ENCODE measurements at places on chromosomes 3 and 15.

DNA sequence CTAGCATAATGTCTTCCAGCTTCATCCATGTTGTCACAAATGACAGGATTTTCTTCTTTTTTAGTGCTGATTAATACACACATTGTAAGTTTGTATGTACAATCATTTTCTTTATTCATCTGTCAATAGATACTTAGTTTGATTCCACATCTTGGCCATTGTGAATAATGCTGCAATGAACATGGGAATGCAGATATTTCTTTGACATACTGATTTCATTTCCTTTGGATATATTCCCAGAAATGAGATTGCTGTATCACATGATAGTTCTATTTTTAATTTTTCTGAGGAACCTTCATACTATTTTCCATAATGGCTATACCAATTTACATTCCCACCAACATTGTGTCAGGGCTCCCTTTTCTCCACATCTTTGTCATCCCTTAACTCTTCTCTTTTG lies 117.9 kb downstream of the MEIS2 start:
- no peak for DNase-seq

DNA sequence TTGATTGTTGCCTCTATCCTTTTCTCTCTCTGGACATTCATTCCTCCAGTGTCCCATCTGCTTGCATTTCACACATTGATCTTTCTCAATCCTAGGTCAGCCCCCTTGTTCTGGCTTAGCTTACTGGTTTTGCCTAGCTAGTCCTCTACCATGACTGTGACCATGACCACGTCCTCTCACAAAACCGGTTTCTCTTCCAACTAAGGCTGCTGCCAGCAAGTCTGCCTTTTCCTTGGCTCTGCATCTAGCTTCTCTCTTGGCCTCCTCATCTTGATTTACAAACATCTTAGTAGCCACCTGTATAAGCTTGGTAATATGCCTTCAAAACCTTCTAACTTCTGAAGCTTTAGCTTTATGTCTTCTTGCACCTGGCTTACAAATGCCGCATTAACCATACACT lies 167.2 kb downstream of the STXBP5L start:
- no peak for DNase-seq

- no peak for DNase-seq
These were observed 93.2 kb downstream of the TMEM212 start for GRCh38 chr3:171936191-171936841.

DNA sequence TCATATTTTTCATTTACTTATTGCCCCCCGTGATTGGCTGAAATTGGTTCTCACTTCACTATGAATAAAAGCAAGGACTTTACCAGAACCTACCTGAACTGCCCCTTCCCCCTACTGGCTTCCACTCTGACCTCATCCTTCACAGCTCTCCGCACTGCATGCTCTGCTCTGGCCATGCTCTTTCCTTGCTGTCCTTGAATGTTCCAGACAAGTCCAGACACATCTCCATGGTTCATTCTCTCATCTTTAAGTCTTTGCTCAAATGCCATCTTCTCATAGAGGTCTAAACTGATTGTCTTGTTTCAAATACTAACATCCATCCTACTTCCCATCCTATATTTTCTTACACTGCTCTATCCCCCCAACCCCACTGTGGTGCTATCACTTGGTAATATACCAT lies 129.4 kb downstream of the CHST2 start:
- no peak for DNase-seq

GRCh38 chr15:40111888-40112287 lies 3.2 kb upstream of the BMF start:
- DNase-seq: no peak

DNA sequence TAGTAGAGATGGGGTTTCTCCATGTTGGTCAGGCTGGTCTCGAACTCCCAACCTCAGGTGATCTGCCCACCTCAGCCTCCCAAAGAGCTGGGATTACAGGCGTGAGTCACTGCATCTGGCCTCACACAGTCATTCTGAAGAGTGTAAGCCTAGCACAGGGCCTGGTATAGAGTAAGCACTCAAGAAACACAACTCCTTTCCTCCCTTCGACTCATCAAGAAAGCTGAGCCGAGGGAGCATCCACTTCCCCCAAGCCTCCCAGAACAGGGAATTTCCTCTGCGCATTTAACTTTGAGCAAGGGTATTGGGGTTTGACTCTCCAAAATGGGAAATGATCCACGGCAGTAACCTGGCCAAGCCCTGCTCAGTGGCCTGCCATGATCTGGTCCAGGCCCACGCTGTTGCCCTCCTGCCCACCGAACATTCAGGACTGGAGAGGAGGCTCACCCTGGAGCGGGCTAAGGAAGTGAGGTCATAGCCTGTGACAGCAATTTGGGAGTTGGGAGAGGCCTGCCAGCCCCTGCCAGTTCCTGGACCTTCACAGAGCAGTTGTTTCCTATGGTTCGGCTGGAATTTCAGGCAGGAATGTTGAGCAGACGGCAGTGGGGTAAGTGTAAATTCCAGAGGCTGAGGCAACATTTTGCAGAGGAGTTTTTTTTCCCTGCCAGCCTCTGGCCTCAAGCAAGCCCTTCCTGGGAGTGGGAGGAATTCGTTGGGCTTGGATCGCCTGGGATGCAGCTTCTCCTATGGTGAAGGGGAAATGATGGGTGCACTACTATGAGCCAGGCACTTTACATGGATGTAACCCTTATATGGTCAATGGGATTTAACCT lies 21.2 kb upstream of the SMAD3 start:
- DNase-seq: no peak

GRCh38 chr3:195467641-195468390 lies 25.0 kb upstream of the ACAP2 start:
- no peak for DNase-seq

GRCh38 chr3:45261333-45262110 lies 35.4 kb upstream of the TMEM158 start:
- no peak for DNase-seq

- no peak for DNase-seq
These were observed 131.0 kb upstream of the KLHL25 start for GRCh38 chr15:85925649-85926237.

DNA sequence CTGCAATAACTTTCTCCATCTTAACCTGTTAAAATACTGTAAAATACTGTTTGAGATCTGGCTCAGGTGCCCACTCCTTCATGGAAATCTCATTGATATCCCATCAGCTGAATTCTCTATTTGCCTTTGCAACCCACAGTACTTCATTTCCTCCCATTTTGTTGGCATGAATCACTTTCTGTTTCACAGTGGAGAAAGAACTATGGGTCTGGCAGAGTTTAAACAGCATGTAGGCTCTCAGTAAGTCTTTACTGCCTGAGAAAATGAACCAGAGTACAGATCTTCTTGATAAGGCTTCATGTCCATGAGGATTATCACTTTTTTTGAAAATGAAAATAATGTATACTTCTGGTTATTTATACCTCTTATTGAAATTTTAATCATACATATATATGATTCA lies 245.9 kb downstream of the NAALADL2 start:
- no peak for DNase-seq

- no peak for DNase-seq
These were observed 23.6 kb upstream of the CLDN1 start for GRCh38 chr3:190345878-190346277.

- DNase-seq: no peak
These were observed 19.0 kb downstream of the MESD start for GRCh38 chr15:80970658-80971057.

GRCh38 chr3:99901200-99901926 lies 83.7 kb downstream of the CMSS1 start:
- DNase-seq: no peak

DNA sequence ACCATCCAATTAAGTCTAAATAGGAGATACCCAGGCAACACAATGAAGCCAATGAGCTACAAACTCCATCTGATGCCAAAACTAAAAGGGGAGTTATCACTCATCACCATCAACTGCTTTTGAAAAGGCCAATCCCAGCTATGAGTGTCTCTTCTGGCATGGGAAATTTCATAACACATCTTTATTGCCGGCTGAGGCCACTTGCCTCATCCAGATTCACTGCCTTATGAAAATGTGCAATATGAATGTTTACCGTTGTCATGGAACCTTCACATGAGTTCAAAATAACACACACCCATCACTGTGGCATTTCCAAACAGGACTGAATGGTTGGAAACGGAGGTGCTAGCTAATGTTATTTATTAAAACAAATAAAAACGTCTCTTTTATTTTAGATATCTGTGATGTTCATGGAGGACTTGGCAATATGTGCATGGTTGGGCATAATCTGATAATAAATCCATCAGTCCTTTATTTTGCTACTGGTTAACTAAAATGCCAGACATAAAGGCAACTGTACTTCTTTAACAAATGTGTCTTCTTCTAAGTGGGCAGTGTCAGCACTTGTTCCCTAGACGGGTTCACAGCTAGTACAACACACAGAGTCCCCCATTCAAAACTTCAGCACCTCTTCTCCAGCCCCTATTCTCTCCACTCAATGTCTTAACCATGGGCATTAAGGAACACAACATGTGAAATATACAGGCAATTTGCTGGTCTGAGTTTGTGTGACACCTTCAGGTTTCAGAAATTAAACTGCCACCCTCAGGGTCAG lies 143.9 kb downstream of the MAGI1 start:
- no peak for DNase-seq

DNA sequence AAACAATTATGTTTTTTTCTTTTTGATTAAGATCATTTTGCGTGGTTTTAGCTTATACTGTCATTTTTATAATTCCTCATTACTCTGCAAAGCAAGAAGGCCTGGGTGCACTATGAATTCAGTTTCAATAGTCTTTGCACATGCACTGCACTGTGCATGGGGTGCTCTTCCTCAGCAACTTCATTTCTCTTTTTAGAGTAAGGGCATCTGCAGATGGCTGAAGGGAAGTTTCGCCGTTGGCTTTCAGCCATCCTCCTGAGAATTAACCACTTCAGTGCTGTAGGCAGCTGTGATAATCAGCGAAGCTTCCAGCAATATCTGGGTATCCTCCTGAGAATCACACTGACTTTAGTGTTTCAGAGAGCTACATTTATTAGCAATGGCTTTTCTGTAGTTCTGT lies 284.8 kb downstream of the GBE1 start:
- DNase-seq: no peak

DNA sequence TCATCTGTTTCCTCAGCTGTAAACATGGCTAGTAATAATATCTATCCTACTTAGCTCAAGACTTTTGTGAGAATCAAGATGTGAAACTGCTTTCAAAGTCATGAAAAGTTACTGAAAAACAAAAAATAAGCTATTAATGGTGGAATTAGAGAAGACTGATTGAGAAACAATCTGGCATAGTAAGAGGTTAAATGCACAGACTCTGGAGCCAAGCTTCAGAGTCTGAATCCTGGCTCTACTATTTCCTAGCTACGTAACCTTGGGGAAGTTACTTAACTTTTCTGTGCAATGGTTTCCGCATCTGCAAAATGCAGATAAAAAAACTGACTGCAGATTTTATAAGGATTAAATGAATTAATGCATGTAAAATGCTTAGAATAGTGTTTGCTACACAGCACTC lies 28.8 kb downstream of the LRRFIP2 start:
- no peak for DNase-seq

- no peak for DNase-seq
These were observed 48.7 kb upstream of the SECISBP2L start for GRCh38 chr15:49094923-49095322.

- no peak for DNase-seq
These were observed 59.2 kb upstream of the IL12A start for GRCh38 chr3:159929171-159930141.

DNA sequence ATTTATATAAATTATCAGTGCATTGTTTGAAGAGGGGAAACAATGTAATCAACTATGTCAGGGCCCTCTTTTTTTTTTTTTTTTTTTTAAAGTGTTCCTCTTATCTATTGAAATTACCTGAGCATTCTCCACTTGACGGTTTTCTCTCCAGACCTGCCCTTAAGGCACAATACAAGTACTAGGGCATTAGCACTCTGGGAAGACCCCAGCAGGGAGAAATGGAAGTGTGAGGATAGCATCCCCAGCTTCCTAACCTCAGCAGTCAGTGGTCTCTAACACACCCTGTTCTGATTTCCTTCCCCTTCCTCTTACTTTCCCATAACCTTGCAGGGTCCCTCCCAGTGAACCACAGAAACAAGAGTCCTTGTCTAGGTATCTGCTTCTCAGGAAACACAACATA lies 458.3 kb upstream of the ARL6 start:
- no peak for DNase-seq

DNA sequence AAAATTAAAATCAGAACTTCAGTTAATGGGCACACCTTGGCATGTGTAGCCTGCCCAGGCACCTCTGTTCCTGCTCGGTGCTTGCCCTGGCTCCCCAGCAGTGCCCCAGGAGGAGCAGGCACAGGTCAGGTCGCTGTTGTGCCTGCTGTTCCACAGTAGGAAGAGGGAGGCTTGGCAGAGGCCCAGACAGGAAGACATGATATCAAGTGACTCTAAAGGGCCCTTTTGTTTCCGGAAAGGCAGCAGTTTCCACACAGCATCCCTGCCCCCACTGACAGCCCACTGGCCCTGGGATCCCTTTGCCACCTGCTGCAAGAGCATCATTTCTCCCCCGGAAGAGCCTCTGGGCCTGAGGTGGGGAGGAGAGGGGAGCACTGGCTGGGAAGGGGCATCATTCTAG lies 40.5 kb upstream of the HES1 start:
- DNase-seq: no peak

DNA sequence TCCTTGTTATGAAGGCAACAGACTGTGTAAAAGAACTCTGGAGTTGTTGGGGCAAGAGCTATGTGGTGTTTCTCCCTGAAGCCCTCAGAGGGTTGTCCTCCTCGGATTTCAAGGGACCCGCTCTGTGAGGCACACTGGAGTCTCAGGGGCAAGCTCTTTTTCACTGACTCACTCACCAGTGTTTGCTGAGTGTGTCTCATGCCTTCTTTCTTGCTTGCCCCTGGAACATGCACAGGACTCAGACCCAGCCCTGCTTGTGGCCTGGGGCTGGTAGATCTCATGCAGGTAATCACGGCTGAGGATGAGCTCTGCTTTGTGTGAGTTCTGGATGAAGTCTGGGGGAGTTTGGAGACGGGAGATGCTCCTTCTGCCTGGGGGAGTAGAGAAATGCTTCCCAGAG lies 93.7 kb downstream of the CACNA1D start:
- DNase-seq: no peak

DNA sequence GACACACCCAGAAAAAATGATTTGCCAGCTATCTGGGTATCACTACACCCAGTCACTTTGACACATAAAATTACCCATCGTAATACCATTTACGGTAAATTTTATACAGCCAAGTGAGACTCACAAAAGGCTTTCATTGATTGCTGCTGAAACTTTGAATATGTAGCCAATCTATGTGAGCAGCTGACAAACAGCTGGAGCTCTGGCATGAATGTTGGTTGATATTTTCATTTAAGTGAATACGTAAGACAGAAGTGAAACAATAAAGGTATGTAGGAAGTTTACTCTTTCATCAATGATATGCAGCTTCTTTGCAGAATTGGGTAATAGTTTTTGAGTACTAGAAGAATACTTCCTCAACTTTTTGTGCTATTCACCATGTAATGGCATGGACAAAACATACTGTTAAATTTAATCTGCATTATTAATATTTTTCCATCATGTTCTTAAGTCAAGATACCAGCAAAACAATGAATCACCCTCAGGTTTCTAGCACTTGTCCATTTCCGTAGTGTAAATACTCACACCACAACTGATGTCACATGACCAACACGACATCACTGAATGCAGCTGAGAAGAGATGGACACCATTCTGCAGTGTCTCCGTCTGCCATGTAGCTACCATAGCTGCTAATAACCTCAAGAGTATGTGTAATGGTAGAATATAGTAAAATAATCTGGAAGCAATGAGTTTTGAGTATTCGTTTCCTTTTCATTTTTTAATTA lies 205.9 kb upstream of the HES1 start:
- DNase-seq: no peak

Data from activated CD8-positive, alpha-beta memory T cell treated with anti-CD3 and anti-CD28 coated beads for 1 hour (primary cell).